Muscle of leg (tissue), 16 donors: ENCODE measurements at places on chromosomes 1 and 21. TPM values are rescaled to one million over a fixed set of nuclear protein-coding genes. Genes with fewer than 3 reads are reported as not detected.

GRCh38 chr1:65791396-65791795, 1.3 kb upstream of the PDE4B start:
- H3K27ac ChIP-seq, result no peak overlapping the region
- peaks cover 28% of the 10 kb centered on the region for H3K27me3 ChIP-seq
- no peaks in the 10 kb centered on the region for H3K36me3 ChIP-seq
- peak; percentile 32 for DNase-seq
- no peak overlapping the region for H3K4me3 ChIP-seq

DNA sequence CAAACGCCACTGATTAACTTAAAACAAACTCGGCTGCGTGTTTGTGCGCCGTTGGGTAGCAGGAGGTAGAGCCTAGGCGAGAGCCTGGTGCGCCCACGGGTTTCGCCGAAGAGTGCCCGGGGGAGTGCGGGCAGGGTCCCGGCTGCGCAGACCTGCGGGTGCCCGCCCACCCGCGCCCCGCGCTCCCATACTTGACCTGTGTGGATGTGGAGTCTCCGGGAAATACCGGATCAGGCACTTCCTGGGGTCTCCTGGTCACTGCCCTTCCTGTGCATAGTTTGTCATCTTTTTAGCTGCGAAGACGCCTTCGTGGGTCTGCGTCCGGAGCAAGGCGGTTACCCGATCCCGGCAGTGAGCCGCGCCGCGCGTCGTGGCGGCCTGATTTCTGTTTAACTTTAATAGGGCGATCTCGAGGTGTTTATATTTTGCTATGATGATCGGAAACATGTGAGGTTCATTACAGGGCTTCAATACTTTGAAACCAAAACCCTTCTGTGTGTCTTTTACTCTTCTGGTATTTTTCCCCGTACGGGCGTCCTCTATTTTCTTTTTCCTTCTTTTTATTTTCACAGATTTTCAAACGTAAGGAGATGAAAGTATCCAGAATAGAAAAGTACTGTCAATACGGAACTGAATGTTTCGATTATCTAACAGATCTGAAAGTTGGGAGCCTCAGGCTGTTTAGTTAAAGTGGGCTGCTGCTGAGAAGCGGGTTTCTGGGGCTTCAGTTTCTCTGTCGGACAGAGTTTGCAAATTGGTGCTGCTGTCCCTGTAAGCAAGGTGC, 15.2 kb downstream of the NR5A2 start:
- DNase-seq, result no peak
- H3K27me3 ChIP-seq, result peaks cover 61% of the 10 kb centered on the region
- H3K36me3 ChIP-seq, result no peaks in the 10 kb centered on the region
- peak overlapping the region; percentile 77 for H3K27ac ChIP-seq
- H3K4me1 ChIP-seq, result peaks cover 37% of the 10 kb centered on the region
- H3K4me3 ChIP-seq, result peak overlapping the region; percentile 27

DNA sequence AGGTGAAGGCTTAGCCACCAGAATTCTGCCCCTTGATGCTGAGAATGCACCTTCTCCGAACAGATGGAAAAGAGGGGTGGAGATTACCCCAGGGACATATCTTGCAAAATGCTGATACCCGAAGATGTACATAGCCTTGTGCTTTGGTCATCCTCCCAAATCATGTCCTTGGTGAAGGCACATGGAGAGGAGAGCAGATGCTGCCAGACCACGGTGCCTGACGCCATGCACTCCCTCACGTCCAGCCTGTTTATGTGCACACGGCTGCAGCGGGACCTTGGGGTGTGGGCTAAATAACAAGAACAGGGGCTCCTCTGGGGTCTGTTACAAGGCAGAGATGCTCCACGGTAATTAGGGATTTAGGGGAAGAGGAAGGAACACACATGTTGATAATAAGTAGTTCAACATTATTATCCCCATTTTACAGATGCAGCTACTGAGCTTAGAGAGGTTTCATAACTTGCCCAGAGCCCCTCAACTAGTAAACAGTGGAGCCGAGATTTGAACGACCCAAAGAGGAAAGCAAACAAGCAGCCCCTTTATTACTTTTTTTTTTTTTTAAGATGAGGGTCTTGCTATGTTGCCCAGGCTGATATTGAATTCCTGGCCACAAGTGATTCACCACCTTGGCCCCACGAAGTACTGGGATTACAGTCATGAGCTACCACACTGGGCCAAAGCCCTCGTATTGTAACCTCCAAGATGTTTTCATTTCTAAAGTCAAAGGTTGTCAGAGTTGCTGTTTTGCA, 12.9 kb downstream of the EPHX1 start:
- H3K4me1 ChIP-seq, result peaks cover 54% of the 10 kb centered on the region
- no peak overlapping the region for H3K4me3 ChIP-seq
- no peak for DNase-seq

GRCh38 chr1:42680055-42680454, 2.2 kb upstream of the YBX1 start:
- no peak for DNase-seq
- H3K4me3 ChIP-seq, result no peak overlapping the region
- no peaks in the 10 kb centered on the region for H3K27me3 ChIP-seq
- H3K36me3 ChIP-seq, result peaks cover 13% of the 10 kb centered on the region
- no peak overlapping the region for H3K27ac ChIP-seq

Gene CDC42BPA
- 38.2 TPM for total RNA-seq

DNA sequence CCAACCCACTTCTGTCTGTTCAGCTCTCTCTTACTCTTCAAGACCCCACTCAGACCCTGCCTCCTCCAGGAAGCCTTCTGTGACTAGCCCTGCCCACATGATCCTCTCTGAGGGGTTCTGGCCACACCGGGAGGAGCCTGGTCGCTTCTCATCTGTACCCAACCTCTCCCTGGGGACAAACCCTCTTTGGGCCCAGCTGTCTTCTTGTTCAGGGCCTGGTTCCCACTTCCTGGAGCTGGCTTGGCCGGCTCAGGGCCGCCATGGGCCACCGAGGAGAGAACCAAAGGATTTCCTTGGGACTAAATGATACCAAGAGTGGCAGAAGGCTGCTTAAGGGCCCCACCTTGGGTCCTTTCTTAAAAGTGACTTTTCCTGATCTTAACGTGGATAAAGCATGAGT, 124.7 kb upstream of the ZBTB40 start:
- no peak for DNase-seq
- H3K4me1 ChIP-seq, result peaks cover 11% of the 10 kb centered on the region
- H3K27me3 ChIP-seq, result no peaks in the 10 kb centered on the region
- no peak overlapping the region for H3K27ac ChIP-seq

DNA sequence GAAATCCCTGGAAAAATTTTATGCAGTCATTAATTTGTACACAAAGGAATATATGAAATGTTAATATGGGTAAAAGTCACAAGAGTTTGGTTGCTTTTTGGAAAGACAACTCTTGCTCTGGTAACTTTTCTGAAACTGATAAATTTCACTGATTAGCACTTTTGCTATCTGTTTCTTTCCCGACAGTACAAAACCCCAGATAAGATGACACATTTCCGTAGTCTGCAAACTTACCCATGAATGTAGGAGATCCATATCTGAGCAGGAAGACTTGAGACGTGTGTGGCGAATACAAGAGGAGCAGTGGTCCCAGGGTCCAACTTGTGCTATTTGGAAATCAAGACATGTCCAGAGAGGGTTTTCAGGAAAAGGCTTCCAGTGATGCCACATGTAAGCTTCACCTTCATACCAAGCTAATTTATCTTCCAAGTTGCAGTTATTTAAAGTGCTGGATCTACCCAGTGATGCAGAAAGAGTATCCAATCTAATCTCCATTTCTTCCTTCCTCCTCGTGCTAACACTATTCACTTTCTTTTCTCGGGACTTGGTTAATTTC, 35.9 kb upstream of the SAMSN1 start:
- no peaks in the 10 kb centered on the region for H3K4me1 ChIP-seq
- H3K27ac ChIP-seq, result no peak overlapping the region
- no peaks in the 10 kb centered on the region for H3K27me3 ChIP-seq

GRCh38 chr1:200323856-200324400, 85.9 kb downstream of the ZNF281 start:
- H3K27ac ChIP-seq, result no peak overlapping the region
- H3K36me3 ChIP-seq, result no peaks in the 10 kb centered on the region
- no peak overlapping the region for H3K4me3 ChIP-seq
- H3K4me1 ChIP-seq, result peaks cover 4% of the 10 kb centered on the region
- no peaks in the 10 kb centered on the region for H3K27me3 ChIP-seq
- no peak for DNase-seq

DNA sequence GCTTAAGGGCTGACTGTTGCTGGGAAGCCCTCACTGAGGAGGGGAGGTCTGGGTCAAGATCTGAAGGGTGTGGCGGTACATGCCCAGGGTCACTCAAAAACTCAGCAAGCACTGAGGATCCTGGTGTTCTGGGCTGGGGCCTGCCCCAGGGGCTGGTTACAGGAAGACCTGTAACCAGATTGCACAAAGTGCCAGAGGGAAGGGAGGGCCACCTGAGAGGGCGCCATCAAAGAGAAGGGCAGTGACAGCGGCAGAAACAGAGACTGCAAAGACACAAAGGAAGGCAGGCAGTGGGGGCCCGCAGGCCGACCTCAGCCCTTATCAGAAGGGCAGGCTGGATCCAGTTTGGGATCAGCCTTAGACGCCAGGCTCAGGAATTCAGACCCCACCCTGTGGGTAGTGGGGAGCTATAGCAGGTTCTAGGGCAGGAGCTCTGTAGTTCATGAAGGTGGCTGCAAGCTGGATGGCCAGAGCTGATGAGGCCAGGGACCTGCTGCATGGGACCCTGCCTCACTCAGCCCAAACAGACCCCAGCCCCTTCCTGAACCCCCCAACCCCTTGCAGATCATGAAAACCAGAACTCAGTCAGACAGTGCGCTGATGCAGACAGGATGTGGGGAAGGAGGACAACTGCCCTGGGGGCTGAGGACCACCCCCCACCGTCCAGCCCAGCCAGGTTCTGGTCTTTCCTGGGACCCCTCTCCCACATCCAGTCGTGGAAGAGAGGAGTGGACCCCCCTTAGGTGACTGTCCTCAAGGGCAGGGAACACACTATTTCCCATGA, 3.9 kb downstream of the SH2D5 start:
- no peak overlapping the region for H3K27ac ChIP-seq
- no peaks in the 10 kb centered on the region for H3K36me3 ChIP-seq
- no peak overlapping the region for H3K4me3 ChIP-seq
- peaks cover 52% of the 10 kb centered on the region for H3K27me3 ChIP-seq
- peaks cover 20% of the 10 kb centered on the region for H3K4me1 ChIP-seq
- no peak for DNase-seq

GRCh38 chr1:34054920-34055319, 110.1 kb downstream of the CSMD2 start:
- H3K27ac ChIP-seq, result no peak overlapping the region
- no peak overlapping the region for H3K4me3 ChIP-seq
- DNase-seq, result no peak

Gene BSND
- total RNA-seq, result not detected

- H3K36me3 ChIP-seq, result no peaks in the 10 kb centered on the region
- peaks cover 5% of the 10 kb centered on the region for H3K4me1 ChIP-seq
- no peak overlapping the region for H3K27ac ChIP-seq
- no peak overlapping the region for H3K4me3 ChIP-seq
- DNase-seq, result no peak
These were observed 55.8 kb upstream of the ATP2B4 start for GRCh38 chr1:203570805-203571204.

DNA sequence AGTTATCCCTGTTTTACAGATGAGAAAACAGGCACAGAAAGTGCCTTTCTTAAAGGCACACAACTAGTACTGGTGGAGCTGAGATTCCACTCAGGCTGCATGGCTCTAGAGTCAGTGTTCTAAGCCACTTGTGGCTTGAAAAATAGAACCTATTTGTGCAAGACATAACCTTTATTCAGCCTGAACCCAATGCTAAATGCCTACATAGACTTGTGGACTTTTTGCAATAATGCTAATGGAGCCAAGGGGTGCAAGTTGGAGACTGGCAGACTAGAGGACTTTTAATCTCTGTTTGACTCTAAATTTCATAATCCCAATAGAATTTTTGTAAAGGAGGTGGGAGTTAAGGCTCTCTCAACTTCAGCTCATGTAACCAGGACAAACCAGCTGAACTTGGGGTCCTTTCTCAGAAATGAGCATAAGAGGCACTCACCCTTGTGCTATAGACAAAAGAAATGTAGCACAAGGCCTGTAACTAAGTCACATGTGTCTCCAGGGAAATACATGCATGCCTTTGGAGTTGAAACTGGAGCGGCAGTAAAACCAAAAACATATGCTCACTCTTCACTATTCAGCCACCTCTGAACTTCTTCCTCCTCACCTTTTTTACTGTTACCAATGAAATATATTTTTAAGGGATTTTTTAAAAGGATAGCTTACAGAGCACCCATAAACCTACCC, 43.0 kb upstream of the AK4 start:
- H3K27me3 ChIP-seq, result no peaks in the 10 kb centered on the region
- H3K4me1 ChIP-seq, result peaks cover 3% of the 10 kb centered on the region
- DNase-seq, result peak; percentile 25
- H3K36me3 ChIP-seq, result no peaks in the 10 kb centered on the region

Gene RGS1
- 3.0 TPM for total RNA-seq

DNA sequence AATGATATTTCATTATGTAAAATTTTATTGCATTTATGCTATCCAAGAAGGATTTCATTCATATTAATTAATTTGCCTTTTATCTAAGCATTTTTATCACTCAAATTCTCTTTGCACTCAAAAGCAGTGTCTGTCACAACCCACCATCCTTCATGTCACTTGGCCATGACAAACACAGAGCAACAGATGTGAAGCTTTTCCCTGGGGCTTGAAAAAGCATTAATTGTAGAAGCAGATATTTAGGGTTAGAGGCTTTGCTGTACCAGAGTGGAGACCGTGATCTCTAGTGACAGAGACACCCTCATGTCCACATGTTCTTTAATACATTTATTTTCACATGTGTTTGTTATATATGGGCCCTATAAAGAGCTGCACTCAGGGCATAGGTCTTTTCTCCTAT, 230.5 kb downstream of the SPATA17 start:
- H3K27me3 ChIP-seq, result no peaks in the 10 kb centered on the region
- no peak overlapping the region for H3K27ac ChIP-seq
- no peak overlapping the region for H3K4me3 ChIP-seq
- H3K36me3 ChIP-seq, result no peaks in the 10 kb centered on the region
- peaks cover 3% of the 10 kb centered on the region for H3K4me1 ChIP-seq
